ENCODE measurements at places on chromosomes 5 and 9. TPM values are rescaled to one million over a fixed set of nuclear protein-coding genes. Genes with fewer than 3 reads are reported as not detected.
A peak's percentile ranks its signal among the peaks of the same experiment; 100 is the strongest.

GRCh38 chr5:136699651-136700050 is 334.3 kb upstream of the TRPC7 start:
- DNase-seq: no peak

- DNase-seq: no peak
These were observed 52.7 kb upstream of the ZNF618 start for GRCh38 chr9:113823421-113823820.

MAP1B gene
- total RNA-seq: not detected

DNA sequence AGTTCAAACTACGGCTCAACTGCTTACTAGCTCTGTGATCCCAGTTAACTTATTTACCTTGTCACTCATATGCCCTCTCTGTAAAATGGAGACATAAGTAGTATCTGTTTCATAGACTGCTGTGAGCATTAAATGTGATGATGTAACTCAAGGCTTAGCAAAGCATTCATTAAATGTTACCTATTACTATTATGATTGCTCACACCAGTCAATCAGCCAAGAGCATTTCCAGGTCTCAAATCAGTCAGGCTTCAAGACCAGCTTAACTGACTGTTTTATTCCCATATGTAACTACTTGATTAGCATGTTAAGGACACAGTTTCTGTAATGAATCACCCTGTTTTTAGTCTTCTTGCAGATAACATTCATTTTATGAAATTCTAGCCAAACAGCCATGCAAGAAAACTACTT is 413.3 kb downstream of the MLLT3 start:
- no peak for DNase-seq

- DNase-seq: no peak
These were observed 42.2 kb downstream of the PTTG1 start for GRCh38 chr5:160463740-160464465.

HEMGN gene
- not detected for total RNA-seq

BHMT gene
- not detected for total RNA-seq

DNA sequence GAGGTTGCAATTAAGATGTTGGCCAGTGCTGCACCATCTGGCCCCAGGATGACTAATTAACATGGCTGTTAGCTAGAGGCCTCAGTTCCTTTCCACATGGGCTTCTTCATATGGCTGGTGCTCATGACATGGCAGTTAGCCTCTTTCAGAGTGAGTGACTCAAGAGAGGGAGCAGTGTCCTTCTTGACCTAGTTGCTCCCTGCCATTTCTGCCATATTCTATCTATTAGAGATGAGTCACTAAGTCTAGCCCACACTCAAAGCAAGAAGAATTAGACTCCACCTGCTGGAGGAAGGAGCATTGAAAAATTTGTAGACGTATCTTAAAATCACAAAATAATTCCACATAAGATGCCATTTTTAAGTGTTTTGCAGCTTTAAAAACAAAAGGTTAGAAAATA is 651.2 kb upstream of the CCNG1 start:
- no peak for DNase-seq

GRCh38 chr5:81420039-81420667 is 26.2 kb upstream of the ACOT12 start:
- DNase-seq: no peak

MLANA gene
- not detected for total RNA-seq

DNA sequence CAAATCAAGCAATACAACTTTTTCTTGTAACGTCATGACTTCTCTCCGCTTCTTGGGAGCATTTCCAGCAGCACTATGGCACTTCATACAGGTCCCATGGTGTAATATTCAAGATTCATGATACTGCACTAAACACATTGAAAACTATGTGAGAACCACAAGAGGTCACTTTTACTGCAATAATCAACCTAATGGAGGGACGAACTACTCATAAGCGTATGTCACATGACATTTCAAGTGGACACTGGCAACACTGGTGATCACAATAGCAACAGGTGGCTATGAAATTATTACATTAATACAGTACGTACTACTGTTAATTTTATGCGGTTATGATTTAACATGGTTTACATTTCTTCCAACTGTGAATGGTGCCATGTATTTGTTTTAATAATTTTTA is 78.6 kb upstream of the TBC1D9B start:
- peak; percentile 42 for DNase-seq

DNA sequence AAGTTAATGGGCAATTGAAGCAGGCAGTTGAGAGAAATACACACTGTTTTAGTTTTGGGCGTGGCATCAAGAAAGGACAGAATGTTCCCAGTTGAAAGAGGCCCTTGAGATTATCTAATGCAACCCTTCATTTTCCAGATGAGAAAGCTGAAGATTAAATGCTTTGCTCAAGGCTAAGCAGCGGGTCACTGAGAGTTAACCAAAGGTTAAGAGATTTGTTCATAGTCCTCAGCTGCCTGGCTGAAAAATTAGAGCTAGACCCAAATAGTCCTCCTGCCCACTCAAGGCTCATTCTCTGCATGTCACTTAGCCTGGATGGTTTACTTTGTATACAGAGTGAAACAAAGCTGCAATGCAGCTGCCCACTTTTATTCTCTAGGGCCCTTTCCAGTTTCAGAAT is 46.7 kb upstream of the MAMDC2 start:
- DNase-seq: no peak

DHX29 gene
- total RNA-seq: 13.2 TPM

Data from Karpas-422 (cell line).